ENCODE measurements at places on chromosomes 2 and 18.
A peak's percentile ranks its signal among the peaks of the same experiment; 100 is the strongest.

- no peak for DNase-seq
Measured at GRCh38 chr2:71043531-71044407, 24.7 kb upstream of the NAGK start.

GRCh38 chr2:174012347-174013314 lies 47.5 kb upstream of the SP3 start:
- DNase-seq: no peak

DNA sequence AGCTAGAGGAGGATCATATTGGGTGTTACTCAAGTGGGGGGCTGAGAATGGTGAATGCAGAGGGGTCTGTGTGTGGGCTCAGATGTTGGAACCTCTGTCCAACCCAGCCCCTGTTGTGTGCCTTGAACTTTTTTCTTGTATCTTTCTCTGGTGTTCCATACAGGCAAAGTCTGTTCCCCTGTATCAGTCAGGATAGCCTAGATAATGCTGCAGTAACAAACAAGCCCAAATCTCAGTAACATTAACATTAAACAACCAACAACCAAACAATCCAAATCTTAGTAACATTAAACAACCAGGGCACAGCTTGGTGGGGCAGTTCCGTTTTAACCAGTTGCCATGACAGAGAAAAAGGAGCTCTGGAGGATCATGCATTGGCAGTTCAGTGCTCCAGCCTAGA lies 103.7 kb downstream of the CTIF start:
- no peak for DNase-seq

- DNase-seq: no peak
Measured at GRCh38 chr2:151670846-151671597, 63.3 kb downstream of the NEB start.

DNA sequence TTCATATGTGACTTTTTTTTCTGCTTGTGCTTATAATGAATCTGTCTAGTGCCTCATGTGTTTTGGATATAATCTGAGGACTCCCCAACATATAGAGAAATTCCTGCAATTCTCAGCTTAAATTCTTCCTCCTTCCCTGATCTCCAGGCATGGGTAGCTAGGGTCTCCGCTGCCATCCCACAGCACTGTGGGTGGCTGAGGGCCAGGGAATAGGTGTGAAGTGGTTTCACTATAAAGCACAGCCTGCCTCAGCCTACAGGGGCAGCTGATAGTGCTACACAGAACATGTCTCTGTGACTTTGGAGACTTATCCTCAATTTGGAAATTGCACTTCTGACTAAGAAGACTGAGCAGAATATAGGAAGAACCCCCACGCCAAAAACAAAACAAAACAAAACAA lies 137.3 kb upstream of the NABP1 start:
- no peak for DNase-seq

DNA sequence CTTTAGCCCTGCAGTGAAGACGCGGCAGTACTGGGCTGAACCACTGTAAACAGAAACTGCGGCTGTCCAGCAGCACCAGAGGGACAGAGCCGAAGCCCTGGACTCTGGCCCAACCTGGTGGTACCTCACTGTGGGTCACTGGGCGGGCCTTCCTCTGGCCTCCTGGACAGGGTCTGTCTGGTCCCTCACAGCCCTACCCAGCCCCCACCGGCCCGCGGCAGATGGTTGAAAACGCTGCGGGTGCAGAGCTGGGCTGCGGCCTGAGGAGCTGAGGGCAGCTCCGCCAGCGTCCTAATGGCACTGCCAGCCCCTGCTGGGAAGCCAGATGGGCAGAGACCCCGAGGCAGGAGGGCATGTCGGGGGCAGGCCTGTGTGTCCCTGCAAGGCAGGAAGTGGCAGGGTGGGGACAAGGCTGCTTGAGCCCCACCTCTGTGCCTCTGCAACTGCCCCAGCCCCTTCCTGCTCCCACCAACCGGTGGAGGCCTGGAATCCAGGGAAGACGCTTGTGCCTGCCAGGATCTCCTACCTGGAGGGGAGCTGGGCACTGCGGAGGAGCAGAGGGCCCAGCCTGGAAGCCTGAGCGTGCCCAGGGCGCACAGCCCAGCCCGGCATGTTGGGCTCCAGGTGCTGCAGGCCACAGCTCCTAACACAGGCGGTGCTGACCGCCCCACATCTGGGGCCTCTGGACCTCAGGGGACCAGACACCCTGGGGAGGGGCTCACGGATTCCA lies 36.3 kb downstream of the HS6ST1 start:
- no peak for DNase-seq

DNA sequence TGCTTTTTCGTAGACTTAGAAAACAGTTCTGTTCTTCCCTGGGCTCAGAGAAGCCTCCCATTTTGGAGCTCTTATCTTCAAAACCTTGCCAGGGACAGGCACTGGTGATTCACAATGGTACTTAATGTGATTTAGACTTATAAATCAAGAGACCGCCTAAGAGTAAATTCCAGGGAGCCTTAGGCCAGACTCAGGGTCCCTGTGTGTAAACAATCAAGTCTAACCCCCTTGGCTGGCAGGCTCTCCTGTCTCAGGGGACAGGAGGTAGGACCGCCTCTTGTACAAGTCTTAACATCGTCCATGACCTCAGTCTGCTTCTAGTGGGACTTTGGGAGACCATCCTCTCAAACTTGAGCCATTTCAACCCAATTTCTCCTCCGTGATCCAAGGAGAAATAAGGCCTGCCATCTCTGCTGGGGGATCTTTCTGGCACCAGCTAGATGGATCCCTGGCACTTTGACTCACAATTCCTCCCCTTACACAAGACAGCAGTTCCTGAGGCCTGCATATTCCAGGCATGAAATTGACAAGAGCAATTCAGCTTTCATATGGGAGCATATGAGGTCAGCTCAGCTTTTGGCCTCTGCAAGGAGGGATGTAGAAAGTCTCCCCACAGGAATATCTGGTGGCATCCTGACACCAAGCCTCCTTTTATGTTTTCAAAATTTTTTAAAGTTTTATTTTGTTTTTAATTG lies 487.0 kb downstream of the TNS1 start:
- no peak for DNase-seq

- peak; percentile 39 for DNase-seq
Measured at GRCh38 chr2:195535911-195536522, 121.0 kb upstream of the SLC39A10 start.

DNA sequence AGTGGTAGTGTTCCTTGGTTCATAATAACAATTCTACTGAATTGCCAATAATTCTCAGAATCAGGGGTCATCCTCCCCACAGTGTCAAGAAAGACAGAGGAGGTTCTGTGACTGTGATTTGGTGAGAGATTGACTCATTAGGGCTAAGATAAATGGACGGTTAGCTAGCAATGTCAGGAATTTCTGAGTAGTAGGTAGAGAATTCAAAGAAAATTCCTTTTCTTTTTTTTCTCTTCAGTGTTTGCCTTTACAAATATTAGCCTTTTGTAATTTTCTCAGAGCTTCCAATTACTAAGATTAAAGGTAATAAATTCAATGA lies 16.8 kb upstream of the CRIM1 start:
- DNase-seq: no peak

DNA sequence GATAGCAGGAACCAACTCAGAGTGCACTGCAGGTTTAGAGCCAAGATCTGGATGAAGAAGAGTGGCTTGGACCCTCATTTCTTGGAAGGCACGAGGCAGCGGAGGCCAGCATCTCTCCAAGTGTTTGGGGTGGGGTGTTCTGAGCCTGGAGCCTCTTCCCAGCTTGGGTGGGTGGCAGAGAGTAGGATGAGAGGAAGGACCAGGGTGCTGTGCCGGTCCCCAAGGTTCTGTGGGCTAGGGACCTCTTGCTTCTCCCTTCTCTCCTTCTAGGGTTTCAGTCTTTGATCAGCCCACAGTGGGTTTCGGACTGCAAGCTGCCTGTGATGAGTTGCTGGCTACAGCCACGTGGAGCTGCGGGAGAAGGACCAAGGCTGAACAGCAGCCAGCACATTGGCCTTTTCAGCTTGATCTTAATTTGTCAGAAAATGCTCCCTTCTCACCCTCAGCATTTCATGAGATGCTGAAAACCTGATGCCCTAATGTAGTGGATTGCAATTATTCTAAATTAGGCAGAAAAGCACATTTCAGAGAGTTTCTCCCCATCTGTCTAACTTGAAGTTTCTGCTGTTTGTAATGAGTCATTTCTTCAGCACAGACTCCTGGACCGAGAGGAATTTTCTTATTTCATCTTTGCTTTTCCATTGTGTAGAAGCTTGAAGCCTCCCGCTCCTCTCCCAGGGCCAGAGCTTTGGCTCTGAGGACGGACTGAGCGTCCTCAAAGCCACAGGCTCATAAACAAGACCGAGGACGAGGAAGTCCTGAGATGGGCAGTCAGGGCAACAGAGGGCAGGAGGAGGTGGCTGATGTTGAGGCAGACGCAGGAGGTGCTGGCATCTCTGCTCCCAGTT lies 99.1 kb upstream of the HDAC4 start:
- DNase-seq: no peak

DNA sequence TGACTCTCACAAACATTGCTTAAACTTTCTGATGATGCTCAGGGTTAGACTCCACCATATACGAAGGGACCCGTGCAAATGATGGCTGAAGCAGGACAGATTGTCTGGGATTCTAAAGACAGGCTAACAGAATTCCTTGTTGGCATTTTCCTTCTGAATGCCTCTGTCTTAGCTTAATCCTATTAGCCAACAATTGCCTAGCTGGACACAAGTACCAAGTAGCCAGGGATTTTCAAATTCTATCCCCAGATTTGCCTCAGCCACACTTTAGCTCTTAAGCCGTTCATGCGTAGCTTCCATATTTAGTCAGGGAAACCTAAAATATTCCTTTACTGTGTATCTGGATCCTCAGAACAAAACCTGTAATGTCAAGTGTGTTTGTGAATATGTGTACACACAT lies 40.0 kb downstream of the COL4A3 start:
- no peak for DNase-seq

DNA sequence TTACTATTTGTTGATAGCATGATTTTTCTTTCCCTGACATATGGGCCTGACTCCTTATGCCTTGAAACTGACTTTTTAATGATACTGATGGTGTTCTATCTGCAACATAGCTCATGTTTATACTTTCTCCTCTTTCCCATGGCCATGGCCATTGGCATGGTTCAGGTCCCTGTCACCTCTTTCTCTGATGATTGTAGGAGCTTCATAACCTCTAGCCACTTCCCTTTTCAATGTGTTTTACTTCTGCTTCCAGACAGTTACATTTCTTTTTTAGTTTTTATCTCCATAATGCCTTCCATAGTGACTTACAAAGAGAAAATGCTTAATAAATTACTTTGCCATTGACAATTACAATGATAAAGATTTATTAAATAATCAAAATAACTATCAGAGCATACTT lies 177.9 kb upstream of the SETBP1 start:
- no peak for DNase-seq

DNA sequence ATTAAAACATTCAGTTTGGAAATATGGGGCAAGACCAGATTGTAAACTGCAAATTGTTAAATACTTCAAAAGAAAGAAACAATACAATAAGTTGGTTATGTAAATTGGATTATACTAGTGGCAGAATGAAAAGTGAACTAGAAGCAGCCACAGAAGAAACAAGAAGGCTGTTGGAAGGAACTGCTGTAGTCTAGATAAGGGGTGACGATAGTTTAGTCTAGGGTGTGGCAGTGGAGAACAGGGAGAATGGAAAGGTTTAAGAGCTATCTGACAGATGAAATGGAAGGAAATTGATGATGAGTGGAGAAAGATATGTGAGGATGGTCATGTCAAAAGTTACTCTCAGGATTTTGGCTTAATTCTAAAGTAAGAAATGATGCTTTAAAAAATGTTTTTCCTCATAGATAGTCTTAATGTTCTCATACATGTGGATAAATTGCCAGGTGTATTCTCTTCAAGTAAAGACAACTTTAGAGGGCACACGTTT lies 179.7 kb downstream of the GPD2 start:
- no peak for DNase-seq

- no peak for DNase-seq
Measured at GRCh38 chr2:233163486-233164103, 87.9 kb upstream of the ATG16L1 start.

DNA sequence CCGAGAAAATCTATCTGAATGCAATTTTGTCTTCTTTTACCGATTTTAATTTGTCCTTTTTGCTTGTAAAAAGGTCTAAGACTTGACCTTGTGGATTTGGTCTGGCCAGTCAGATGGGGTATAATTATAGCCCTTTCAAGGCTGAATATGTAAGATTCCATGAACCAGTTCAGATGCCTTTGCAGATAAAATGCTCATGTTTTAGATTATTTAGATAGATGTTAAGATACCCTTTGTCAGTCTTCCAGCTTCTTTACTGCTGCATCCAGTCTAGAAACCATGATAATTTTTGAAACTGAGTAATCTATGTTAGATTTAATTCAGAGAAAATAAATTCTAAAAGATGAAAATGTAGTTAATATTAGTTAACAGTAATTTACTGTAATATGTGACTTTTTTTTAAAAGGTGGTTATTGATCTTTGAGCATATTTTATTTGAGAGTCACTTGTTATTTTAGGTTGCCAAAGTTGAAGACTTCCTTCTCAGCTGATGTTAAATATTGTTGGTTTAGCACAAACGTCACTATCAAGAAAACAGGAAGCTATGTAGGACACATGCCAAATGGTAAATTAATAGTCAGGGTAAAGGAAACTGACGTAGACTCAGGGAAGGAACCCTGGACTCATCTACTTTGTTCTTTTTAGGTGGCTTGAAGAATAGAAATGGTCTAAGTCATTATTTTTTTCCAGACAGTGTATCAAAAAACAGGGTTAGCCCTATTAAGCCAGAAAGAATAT lies 29.8 kb downstream of the BABAM2 start:
- DNase-seq: no peak

- no peak for DNase-seq
Measured at GRCh38 chr2:235763816-235764215, 270.0 kb downstream of the AGAP1 start.

GRCh38 chr18:77676910-77677309 lies 427.3 kb downstream of the GALR1 start:
- no peak for DNase-seq

DNA sequence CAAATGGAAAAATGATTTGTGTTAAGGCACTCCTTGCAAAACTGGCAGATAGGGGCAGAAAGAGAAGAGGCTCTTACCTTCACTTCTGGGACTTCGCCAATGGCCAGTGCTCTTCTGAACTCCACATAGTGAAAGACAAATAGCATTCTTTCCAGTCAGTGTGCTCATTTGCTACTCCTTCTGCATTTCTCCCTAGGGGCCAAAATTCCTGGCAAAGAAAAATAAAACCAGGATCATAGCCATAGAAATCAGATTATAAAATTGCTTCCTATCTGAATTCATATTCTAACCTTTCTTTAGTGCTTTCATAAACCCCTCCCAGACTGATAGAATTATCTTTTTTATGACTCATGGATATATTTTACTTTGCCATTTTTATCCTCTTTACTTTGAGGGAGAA lies 56.9 kb upstream of the PELI1 start:
- no peak for DNase-seq

- no peak for DNase-seq
Measured at GRCh38 chr18:22346953-22347605, 70.6 kb downstream of the CTAGE1 start.

- DNase-seq: no peak
Measured at GRCh38 chr2:20327370-20327769, 23.3 kb downstream of the PUM2 start.

Data from activated T-helper 1 cell treated with anti-CD3 and anti-CD28 coated beads, Interleukin-2, amount 50 U/mL, for 16 hours (primary cell).